ENCODE measurements at places on chromosomes 1 and 21. TPM values are rescaled to one million over a fixed set of nuclear protein-coding genes. Genes with fewer than 3 reads are reported as not detected.

DNA sequence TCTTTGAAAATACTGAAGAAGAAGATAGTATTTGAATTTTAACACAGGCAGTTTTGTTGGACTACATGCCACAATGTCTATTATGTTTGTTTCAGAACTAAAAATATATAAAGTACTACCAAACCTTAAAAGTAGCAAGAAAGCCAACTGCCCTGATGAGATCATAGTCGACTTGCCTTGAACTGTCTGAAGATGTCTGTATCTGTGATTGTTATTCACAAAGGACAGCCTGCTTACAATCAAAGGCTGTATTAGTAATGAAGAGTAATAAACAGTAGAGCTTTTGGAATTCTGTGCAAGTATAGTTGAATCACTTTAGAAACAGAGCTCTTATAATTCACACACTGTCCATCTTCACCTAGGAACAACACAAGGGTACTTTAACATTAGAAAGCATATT, 228.3 kb downstream of the NCAM2 start:
- no peak for DNase-seq

DNA sequence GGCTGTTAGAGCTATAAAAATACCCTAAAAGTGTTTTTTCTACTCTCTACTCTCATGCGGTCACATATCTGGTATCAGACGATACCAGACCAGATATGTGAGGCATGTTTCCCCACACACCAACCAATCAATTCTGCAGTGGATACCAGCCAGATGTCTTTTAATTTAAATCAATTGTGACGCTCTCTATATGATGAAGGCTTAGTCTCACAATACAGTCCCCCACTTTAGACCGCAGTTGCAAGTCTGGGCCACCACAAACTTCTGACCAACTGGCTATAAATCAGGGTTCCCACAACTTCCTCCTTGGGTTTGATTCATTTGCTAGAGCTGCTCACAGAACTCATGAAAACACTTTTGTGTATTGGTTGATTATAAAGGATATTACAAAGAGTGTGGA, 586.1 kb upstream of the ZP4 start:
- no peak for DNase-seq

DNA sequence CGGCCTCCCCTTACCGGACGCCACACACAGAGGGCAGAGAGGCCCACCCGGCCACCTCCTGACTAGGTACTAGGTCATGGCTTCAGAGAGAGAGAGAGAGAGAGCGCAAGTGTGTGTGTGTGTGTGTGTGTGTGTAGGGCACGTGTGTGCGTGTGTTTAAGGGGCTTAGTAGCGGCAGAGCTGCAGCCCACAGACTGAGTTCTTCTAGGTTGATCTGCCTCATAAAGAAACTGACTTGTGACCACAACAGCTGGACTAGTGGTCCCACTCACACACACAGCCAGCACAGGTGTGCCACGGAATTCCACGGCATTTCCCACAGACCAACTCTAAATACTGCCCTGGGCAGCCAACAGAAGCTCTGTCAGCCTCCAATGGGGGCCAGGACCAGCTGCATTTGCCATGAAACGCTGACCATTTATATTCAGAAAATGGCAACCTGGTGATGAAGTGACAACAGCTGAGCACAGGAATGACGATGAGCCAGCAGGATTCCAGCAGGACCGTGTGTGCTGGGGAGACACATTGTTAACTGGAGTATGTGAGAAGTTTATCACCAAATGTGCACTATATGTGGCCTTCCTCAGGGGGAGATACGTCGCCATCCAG, 38.8 kb upstream of the GPR153 start:
- no peak for DNase-seq

- no peak for DNase-seq
These were observed 235.2 kb downstream of the TRABD2B start for GRCh38 chr1:47761974-47762373.

GRCh38 chr1:7755448-7755847, 15.6 kb upstream of the VAMP3 start:
- no peak for DNase-seq

- no peak for DNase-seq
These were observed 283.8 kb upstream of the RUNX1 start for GRCh38 chr21:35332841-35333426.

GRCh38 chr21:46613391-46613790, 8.5 kb upstream of the S100B start:
- no peak for DNase-seq

DNA sequence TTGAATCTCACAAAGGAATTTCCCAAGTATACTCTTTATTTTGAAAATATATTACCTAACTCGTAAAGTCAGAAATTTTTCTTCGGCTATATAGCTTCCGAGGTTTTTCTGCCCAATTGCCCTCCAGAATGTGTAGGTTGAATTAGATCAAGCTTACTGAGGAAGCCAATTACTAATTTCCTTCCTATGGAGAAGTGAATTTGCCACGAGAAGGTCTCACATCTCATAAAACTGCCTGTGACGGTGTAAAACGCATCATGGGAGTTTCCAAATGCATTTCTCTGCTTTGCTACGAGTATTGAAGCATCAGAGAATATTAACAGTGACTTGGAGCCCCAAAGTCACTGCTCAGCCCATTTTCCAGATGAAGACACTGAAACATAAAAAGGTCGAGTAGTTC, 262.3 kb downstream of the PTBP2 start:
- no peak for DNase-seq

- no peak for DNase-seq
These were observed 14.5 kb downstream of the NLRP3 start for GRCh38 chr1:247430434-247430833.

DNA sequence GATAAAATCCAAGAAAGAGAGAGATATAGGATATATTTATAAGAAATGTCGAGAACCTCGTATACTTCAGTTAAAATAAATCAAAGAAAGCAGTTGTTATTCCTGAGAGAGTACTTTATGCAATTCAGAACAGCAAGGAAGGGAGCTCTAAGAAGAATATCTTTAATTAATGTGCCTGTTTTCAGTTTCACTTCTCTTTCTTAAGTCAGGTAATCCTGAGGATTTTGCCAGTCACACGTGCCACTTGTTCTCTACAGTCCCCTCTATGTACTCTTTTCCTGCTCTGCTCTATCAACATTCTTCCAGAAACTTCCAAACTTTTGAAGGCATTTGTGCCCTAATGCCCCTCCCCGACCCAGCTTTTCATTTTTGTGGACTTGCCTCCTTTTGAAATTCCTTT, 211.9 kb downstream of the AKT3 start:
- no peak for DNase-seq

- no peak for DNase-seq
These were observed 53.0 kb downstream of the CRB1 start for GRCh38 chr1:197320991-197321531.

DNA sequence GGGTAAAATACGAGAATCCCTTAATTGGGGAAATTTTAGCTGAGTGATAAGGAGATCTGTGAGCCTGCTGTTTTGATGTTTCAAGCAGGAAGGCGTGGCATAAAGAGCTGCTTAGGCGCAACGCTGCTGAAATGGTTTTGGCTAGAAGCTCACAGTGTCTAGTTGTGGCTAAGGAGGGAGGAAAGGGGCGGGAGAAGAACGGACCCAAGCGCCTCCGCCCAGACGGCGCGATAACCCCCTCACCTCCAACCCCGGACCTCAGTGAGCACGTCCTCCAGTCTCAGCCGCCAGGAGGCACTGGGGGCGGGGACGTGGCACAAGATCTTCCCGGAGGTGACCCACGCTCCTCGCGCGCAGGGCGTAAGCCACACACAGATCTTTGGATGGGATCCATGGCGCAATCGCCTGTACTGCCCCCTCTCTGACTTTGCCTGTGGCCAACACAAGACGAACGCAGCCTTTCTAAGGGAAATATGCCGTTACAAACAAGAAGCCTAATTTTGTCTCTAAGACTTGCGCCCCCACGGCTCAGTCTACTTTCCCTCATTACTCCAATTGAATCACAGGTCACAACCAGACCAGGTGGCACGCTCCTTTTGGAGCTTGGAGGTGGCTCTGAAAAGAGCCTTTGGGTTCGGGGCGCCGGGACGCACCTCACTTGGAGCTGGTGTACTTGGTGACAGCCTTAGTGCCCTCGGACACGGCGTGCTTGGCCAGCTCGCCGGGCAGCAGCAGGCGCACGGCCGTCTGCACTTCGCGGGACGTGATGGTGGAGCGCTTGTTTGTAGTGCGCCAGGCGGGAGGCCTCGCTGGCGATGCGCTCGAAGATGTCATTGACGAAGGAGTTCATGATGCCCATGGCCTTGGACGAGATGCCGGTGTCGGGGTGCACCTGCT, 23.4 kb upstream of the RNF187 start:
- peak; percentile 27 for DNase-seq

- peak; percentile 62 for DNase-seq
These were observed 79.6 kb downstream of the ST3GAL3 start for GRCh38 chr1:43786960-43787359.

- DNase-seq, result no peak
These were observed 5.5 kb downstream of the LRRC42 start for GRCh38 chr1:53951697-53952096.

GRCh38 chr21:45323487-45324311, 36.0 kb upstream of the POFUT2 start:
- DNase-seq, result no peak

GRCh38 chr1:228900099-228900885, 165.0 kb downstream of the RHOU start:
- DNase-seq, result no peak

DNA sequence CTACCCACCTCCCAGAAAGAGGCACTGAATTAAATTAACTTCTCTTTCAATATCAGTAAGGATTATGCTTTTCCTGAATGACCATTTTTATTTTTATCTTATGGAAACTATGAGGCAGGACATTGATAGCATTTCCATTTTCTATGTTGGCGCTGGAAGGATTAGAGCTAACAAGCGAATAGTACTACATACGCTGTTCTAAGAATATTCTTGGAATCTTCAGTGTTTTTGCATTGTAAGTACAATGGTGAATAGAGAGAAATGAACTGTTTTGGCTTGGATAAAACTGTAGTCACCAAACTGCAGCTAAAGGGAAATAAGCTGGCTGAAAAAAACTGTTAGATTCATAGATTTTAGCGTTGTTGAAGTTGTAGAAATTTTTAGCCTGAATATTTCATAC, 779.0 kb upstream of the ADGRL4 start:
- no peak for DNase-seq

DNA sequence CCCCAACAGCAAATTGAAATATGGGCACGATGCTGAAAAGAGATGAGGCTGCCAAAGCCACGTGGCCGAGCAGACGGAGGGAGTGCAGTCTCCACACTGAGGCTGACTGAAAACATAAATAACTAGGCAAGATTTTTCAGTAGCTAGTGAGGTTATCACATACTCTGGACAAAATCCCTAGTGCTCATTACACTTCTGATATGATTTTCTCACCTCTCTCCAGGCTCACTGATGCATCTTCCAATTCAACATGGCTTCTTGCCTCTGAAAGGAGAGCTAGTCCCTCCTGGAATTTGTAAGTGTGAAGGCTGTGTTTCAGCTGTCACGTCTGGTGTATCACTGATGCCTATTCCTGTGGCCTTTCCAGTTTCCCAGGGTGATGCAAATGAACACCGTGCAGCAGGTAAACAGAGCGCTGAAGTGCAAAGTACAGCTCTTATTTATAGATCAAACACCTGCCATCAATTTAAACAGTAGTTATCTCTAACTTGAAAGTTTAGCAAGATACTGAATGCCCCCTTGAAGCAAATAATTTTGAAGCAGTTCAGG, 656.1 kb downstream of the KIF26B start:
- DNase-seq, result peak; percentile 60

GRCh38 chr1:228781161-228781808, 46.0 kb downstream of the RHOU start:
- peak; percentile 50 for DNase-seq

DNA sequence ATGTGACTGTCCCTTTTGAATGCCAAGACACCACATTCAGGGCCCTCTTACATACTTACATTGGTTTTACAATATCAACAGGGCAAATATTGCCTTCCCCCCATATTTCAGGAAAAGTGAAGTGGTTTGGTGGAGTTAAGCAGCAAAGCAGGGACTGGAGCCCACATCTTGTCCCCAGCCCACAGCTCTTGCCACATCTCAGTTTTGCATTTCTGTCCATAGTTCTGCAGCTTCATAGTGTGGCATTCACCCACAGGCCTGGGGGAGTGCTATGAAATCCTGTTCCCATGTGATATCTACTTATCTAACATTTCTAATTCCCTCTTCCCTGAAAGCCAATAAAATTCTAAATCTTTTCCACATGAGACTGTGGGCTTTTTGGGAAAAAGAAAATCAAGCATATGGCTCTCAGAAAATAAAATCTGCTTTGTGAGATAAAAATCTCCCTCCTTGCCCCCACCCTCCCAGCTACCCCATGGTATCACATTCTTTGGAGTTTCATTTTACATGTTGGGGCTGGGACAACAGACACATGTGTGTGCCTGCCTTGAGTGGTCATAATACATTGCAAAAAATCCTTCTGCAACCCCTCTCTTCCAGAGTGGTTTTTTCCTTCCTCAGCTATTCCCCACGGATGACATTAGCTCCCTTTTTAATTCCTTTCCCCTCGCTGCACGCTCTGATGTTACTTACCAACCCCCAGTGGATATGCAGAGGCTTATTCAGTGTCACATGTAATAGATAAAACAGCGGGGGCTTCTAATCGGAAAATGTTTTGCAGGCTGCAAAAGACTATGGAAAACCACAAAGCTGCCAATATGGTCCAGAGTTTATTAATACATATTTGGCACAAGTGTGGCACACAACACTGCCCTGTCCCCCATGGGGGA, 20.5 kb upstream of the CD2 start:
- no peak for DNase-seq

The HYI gene
- 24.4 TPM for total RNA-seq

The CD52 gene
- not detected for total RNA-seq

The AUNIP gene
- total RNA-seq, result not detected

The PIGV gene
- total RNA-seq, result not detected

The KRTAP7-1 gene
- not detected for total RNA-seq

The KRTAP19-5 gene
- total RNA-seq, result not detected

The TNN gene
- not detected for total RNA-seq

The POU2F1 gene
- total RNA-seq, result 4.5 TPM

All from stomach (tissue), 19 donors.